ENCODE measurements at places on chromosomes 2 and 18.

DNA sequence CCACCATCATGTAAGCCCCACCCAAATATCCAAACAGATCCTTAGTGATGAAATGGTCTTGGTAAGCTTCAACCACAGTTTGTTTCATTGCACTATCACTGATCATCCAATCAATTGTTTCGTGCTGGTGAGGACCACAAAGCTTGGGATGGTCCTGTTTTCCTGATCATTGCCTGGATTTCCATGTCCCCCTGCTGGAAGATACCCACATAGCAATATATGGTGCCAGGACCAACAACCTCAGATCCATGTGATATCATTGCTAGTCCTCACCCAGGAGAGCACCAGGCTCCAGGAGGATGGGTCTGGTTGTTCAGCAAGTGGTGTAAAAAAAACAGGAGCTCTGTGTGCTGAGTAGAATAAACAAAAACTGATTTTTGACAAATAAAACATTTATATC, 206.5 kb upstream of the SH3BP4 start:
- DNase-seq = no peak

DNA sequence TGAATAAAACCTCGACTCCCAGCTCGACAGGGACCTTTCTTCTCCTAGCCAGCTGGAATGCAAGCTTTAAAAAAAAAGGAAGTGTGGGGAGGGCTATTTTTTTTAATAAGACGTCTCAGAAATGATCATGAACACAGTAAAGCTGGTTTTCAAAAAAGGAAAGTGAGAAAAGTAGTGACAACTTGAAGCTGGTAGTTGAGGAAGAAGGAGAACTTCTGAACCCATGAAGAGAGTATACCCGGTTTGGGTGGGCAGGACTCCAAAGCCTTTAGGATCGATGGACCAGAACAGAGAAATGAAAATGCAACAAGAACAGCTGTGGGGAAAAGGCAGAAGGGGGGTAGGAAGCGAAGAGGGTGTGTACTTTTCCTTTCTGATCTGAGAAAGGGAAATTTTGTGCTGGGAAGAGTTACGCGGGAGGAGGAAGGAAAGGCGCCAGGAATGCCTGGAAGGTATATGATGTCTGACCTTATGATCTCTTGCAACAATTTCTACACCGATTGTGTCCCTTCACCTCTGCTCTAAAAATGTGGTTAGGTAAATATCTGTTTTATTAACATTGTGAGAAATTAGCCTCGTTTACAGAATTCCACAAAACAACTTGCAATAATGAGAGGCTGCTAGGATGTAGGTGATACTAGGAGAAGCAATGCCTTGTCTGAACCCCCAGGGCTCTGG, 22.6 kb upstream of the CYP1B1 start:
- no peak for DNase-seq

GRCh38 chr2:224221455-224221913, 180.4 kb downstream of the FAM124B start:
- DNase-seq = no peak

DNA sequence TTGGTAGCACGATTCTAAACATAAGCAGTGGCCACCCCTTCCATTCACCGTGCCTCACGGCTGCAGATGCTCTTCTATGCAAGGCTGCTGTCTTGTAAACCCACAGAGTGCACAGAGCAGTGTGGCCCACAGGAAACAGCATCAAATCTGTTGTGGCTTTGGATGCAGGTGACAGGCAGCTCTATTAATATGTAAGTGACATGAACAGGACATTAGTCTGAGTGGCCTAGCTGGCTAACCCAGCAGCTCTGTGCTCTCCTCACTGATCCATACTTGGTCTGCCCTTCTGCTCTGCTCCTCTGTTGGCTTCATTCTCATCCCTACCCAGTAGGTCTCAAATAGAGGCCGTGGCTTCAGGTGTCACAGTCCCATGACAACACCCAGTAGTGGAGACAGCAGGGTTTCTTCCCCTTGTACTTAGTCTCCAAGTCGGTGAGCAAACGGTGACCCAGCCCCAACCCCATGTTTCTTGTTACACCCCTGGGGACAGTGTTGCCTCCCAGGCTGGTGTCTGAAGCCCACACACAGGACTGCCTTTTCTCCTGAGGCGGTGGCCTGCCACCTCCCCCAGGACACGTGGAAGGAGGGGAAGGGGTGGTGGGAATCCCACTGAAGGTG, 5.8 kb downstream of the SH3RF3 start:
- no peak for DNase-seq

- no peak for DNase-seq
Observed at GRCh38 chr2:209351636-209352035, 72.2 kb upstream of the MAP2 start.

GRCh38 chr2:36594849-36595248, 3.1 kb downstream of the FEZ2 start:
- DNase-seq = no peak

DNA sequence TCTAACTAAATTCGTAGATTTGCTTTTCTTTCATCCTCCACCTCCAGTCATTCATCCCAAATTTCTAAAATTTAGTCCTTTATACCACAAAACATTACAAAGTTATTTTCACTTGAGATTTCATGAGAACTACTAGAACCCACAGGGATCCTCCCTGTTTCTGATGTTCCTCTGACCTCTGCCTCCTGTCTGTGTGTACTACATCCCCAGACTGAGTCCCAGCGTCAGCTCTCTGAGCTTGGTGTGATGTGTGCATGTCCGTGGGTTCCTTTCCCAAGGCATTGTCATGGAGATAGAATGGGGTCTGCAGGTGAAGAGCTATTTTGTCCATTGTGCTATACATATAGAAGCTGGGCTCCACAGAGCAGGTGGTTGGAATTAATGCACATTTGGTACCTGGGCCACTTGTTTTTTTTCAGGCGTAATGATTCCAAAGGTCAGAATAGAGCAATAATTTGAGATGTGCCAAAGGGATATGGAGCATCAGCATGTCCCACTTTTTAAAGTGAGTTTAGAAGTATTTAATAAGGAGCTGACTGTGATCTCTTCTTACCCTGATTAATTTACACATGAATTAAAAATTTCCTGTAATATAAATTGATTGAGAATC, 151.2 kb upstream of the BOD1L2 start:
- DNase-seq = no peak

GRCh38 chr2:108621087-108621559, 86.9 kb downstream of the LIMS1 start:
- DNase-seq = peak; percentile 34

All from stimulated activated CD4-positive, alpha-beta T cell treated with anti-CD3 and anti-CD28 coated beads, TNF-alpha, amount 100 ng/mL, for 4 hours (primary cell).